ENCODE measurements at places on chromosomes 11 and 22.

DNA sequence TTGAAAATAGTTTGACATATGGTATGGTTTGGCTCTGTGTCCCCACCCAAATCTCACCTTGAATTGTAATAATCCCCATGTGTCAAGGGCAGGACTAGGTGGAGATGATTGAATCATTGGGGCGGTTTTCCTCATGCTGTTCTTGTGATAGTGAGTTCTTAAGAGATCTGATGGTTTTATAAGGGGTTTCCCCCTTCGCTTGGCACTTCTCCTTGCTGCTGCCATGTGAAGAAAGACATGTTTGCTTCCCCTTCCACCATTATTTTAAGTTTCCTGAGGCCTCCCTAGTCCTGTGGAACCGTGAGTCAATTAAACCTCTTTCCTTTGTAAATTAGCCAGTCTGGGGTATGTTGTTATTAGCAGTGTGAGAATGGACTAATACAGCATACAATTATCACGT, 7.7 kb downstream of the KCTD21 start:
- no peak for DNase-seq

GRCh38 chr11:77212314-77213007, 84.4 kb downstream of the MYO7A start:
- DNase-seq = no peak

- DNase-seq = no peak
Observed at GRCh38 chr22:44719586-44720368, 17.8 kb downstream of the PRR5 start.

DNA sequence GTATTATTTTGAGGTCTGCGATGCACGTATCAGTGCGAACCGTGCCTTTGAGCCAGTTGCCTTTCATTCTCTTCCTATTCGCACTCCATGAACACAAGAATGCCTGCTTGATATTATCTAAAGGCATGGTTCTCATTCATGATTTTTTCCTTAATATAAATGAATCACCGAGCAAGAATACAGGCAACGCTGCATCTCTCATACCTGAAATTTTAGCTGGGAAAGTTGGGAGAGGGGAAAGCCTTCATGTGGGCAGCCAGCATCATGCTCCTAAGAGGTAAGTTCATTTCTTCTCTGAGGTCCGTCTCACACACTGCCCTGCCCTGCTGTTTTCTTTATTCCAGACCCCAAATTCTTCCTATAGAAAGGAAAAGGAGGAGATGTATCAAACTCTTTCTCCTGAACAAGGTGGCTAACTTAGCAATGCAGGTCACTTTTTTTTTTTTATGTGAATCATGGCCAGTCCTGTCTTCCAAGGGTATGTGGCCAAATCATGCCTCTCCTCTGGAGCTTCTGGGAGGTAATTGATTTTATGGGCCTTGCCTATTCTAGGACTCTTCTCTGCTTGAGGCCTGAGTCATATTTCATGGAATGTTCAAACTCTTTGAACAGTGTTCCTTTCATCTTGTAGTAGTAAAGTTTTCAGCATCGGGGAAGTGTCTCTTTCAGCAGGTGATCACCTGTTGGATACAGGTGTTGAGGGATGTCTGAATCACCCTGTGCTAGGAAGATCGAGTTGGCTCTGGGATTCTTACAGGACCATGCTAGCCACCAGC, 3.2 kb downstream of the GLB1L2 start:
- DNase-seq = peak; percentile 5

GRCh38 chr11:118921929-118922744, 3.6 kb downstream of the BCL9L start:
- DNase-seq = peak; percentile 83

- DNase-seq = no peak
Observed at GRCh38 chr11:96317985-96318384, 25.0 kb downstream of the MAML2 start.

GRCh38 chr11:27694992-27695391, 5.3 kb downstream of the BDNF start:
- no peak for DNase-seq

DNA sequence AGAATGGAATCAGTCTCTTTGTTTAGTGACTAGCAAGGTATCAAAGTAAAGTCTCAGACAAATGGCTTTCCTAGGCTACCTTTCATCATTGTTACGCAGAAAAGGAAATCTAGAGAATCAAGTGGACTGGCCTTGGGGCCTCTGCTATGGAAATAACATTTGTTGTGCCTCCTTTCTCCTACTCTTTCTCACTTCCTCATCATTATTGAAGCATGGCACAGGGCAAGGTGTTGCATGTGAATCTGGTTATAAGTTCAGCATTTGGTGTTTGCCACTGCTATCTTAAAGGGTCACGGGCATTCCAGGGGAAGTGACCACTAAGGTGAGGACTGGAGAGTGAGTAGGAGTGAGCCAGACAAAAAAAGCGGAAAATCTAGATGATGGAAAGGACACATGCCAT, 54.9 kb downstream of the GLYATL1 start:
- DNase-seq = no peak

DNA sequence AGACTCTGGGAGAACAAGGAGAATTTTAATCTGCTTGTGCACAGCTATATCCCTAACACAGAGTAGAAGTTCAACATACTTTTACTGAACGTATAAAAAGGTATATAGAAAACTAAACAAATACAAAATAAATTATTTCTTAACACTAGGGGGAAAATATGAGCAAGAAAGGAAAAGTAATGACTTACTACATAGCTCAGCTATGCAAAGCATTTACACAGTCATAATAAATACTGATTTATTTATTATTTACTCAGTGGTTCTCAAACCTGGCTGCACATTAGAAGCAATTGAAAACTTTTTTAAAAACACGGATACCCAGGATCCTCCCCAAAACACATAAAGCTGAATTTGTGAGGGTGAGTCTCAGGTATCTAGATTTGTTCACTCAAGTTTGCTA, 182.5 kb downstream of the TTC28 start:
- no peak for DNase-seq

GRCh38 chr11:3838504-3838903, 2.3 kb downstream of the RHOG start:
- no peak for DNase-seq

- no peak for DNase-seq
Observed at GRCh38 chr11:134799386-134799785, 387.3 kb upstream of the B3GAT1 start.

DNA sequence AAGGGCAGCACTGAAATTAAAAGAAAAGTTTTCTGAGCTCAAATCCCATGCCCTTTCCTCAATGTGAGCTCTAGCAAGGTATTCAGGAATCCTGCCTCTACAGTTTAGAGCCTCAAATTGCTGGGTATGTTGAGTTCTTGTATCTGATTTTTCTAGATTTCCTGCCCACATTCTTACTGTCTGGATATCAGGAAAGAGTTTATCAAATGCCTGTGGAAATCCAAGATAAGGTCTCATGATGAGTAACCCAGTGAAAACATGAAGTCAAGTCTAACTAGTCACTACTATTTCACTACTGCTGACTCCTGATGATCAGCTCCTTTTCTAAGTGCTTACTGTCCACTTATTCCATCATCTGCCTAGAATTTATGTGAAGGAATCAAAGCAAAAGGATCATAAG, 29.8 kb downstream of the LIMK2 start:
- no peak for DNase-seq

- no peak for DNase-seq
Observed at GRCh38 chr11:82682003-82682751, 51.5 kb downstream of the FAM181B start.

- no peak for DNase-seq
Observed at GRCh38 chr11:77252555-77253270, 48.8 kb downstream of the GDPD4 start.

DNA sequence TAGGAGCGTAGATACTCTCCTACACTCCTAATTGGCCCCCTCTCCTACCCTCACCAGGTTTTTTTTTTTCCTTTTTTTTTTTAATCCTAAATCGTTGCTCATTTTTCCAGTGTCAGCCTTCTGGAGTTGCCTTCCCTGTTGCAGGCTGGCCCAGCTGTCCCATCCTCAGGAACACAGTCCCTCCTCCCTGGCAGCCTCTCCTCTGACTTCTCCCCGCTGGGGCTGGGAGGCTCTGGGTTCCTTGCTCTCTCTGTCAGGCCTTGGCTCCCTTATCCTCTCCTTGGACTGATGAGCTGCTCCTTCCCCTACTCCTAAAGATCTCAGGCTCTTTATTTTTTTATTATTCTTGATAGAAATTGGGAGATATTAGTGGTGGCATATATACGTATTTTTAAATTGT, 62.2 kb downstream of the PKNOX2 start:
- no peak for DNase-seq

DNA sequence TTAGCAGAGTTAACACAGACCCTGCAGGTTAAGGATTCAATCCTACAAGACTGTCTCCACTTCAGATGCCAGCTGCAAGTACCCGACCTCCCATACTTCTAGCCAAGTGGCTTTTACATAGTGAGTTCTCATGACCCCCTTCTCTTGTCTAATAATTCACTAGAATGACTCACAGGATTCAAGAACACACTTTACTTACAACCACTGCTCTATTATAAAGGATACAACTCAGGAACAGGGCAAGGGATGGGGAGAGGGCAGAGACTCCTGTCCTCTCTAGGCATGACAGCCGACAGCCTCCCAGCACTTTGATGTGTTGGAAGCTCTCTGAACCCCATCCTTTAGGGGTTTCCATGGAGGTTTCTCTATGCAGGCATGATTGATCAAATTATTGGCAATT, 60.0 kb downstream of the MYO18B start:
- DNase-seq = no peak

DNA sequence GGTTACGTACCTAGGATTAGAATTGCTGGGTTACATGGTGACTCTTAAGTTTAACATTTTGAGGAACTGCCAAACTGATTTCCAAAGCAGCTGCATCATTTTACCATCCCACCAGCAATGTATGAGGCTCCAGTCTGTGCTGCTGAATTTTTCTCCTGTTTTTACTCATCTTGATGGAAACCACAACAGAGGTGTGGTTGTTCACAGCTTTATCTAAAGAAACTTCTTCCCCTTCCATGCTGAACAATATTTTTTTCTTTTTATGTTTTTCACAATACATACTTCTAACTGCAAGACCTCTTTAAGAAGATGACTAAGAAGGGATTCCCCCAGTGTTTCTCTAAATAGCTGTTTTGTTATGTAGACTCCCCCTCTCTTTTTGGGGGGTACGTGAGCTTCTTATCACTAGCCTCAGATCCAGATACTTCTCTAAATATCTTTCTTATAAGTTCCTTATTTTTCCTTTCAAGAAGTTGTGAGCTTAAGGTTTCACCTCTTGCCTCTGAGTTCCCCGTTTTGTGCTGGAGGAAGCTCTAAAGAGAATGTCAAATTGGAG, 24.0 kb downstream of the TCP11L1 start:
- no peak for DNase-seq

- DNase-seq = no peak
Observed at GRCh38 chr11:119298726-119299125, 18.2 kb downstream of the MCAM start.

DNA sequence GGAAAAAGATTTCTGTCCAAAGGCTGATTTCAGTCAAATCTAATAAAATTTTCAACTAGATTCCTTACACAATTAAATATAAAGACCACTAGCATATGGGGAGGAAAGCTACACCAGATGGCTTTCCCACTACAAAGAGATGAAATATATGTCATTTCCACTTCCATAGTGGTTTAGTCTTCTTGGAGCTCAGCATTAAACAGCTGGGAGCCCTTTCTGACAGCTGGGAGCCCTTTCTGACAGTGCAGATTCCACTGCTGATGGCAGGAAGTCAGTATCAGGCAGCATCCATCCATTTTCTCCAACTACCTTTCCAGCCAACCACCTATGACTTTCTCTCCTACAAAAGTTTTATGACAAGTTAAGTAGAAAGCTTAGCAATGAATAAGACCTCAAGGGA, 177.9 kb downstream of the RRAS2 start:
- DNase-seq = no peak

DNA sequence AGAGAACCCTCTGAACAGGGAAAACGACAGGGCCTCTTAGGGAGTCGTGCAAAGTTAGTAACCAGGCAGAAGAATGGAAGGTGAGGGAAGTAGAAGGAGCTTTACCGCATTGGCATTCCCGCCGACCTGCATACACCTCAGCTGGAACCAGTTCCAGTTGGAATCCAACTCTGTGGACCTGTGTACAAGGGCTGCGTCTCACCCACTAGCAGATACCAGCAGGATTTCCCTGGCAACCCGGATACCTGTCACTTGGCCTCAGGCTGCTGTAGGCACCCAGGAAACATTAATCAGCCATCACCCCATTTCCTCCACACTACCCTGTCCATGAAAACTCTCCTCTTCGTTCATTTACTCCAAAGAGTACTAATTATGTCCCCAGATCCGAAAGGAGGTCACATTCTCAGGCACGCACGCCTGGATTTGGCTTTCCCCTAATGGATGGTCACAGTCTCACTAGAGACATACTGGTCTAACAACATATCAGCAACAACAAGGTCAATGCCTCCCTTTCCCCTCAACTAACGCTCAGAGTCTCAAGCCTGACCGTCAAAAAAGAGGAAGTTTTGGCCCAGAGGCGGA, 842 bp downstream of the ARFGAP2 start:
- no peak for DNase-seq

DNA sequence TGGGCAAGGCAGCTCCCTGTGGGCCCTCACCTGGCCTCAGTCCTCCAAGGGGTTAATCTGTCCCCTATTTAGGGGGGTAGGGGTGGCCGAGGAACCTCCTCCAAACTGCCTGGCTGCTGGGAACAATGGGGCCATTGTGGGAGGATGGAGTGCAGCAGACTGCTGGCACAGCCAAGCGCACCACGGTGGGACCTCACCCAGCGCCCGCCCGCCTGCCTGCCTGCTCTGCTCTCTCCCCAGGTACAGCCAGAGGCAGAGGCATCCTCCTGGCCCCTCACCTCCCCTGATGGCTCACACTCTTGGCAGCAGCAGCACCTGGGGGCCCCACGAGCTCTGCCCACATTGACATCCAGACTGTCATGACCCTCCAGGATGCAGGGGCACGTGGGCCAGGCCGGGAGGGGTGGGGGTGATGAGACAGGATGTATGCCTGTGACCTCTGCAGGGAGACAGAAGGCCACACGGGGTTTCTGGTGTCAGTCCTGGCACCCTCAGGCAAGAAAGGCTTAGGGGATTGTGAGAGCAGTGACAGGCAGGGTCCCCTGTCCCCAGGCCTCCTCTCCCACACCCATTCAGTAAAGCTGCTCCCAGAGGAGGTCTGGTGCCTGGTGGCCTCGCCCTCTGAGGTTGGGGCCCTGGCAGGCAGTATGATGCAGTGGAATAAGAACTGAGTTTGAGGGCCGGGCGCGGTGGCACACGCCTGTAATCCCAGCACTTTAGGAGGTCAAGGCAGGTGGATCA, 11.4 kb downstream of the BCL9L start:
- DNase-seq = peak; percentile 38

- no peak for DNase-seq
Observed at GRCh38 chr11:92246630-92247029, 22.0 kb downstream of the FAT3 start.
